Left lobe of liver (tissue), 2 donors: ENCODE measurements at places on chromosomes 2 and 18. TPM values are rescaled to one million over a fixed set of nuclear protein-coding genes. Genes with fewer than 3 reads are reported as not detected.

SCN7A gene
- 0.73 TPM for total RNA-seq

- DNase-seq: no peak
These were observed 188.0 kb upstream of the PARD3B start for GRCh38 chr2:204357286-204357685.

DNA sequence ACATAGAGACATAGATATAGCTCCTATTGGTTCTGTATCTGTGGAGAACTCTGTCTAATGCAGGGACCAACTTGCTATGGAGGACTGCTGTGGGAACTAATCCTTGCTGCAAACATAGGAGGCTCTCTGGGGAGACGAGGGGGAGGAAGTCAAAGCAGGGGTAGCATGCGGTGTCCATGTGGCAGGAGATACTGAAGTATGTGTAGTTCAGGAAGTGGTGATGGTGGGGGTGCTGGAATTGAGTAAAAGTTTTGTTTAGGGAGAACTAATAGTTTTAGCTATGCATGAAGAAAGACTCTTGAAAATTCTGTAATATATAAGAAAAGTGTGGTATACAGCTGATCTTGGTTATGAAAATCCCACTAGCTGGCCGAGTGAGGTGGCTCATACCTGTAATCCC lies 62.0 kb downstream of the ANKRD44 start:
- no peak for DNase-seq

DNA sequence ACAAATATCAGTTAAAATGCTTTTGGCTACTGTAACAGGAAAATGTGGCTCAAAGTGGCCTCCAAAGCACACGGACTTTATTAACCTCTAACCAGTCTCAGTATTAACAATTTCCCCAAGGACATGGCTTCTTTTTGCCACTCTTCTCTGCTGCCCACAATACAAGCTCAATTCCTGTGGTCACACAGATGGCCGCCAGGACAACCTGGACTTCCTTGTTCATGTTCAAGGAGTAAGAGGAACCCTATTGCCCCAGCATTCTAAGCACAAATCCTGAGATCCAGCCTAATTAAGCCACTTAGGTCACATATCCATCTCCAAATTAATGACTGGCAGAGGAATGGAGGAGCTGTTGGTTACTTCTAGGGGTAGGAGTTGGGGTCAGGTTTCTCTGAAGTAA lies 38.2 kb downstream of the AOX1 start:
- DNase-seq: no peak

DNA sequence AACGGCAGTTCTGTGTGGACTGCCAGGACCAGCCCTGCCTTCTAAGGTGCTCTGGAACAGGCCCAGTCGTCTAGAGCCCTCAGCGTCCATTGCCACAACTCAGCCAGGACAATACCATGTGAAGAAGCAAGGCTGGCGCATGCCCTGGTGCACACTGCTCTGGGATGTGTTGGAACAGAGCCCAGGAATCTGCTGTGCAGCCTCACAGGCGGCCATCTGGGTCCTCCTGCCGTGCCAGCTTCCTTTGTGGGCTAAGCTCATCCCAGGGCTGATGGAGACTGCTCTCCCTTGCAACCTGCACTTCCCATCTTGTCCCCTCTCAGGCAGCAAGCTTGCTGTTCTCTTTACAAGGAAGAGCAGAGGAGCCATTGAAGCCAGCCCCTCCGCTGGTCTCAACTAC lies 246.4 kb upstream of the PXDN start:
- DNase-seq: peak; percentile 74

DNA sequence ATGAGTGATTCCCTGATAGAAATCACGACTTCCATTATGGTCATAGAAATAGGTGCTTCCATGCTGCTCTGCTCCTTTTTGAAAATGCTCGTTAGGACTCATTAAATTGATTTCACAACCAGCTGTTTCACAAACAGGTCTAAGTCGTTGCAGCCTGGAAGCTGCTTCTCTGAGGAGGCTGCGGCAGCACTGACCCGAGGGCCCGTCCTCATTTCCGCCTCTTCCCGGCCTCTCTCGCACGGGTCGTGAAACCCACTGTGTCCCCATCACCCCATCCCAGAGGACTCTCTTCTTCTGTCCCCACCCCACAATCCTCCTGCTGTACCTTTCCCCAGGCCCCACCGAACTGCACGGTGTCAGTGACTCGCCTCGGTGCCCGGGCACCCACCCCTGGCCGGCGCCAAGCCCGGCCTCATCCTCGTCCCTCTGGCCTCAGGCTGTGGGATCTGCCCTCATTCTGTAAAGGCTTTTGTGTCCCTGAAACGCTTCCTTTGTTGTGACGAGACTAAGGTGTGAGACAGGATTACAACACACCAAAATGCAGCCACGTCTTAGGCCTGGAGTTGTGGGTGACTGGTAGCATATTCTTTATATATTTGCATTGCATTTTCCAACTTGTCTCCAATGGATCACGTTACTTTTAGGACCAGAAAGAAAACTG lies 112.7 kb upstream of the CTDP1 start:
- no peak for DNase-seq
